ENCODE measurements at places on chromosomes 2 and 18.

- no peak for DNase-seq
Measured at GRCh38 chr18:72742002-72742401, 125.8 kb downstream of the NETO1 start.

GRCh38 chr2:16828828-16829160 lies 163.2 kb upstream of the CYRIA start:
- DNase-seq, result no peak

- DNase-seq, result no peak
Measured at GRCh38 chr2:14420851-14421250, 211.7 kb upstream of the LRATD1 start.

- DNase-seq, result no peak
Measured at GRCh38 chr2:159380685-159381239, 94.3 kb upstream of the WDSUB1 start.

- DNase-seq, result no peak
Measured at GRCh38 chr2:217356142-217356541, 496.3 kb upstream of the TNP1 start.

DNA sequence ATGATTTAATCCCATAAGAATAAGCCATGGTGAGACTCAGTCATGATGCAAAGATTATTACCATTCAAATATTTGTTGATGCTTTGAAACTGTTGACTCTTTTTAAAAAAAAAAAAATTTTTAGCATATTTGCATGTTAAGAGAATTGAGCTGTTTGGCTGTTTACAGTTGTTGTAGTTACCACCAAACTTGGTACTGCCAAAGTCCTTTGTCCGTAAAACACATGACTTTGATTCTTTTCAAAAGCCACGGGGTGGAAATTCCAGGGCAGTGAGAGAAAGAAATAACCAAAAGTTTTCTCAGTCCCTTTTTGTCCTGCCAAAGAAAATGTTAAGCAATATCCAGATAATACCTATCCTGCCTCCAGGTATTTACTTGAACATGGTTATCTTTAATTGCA lies 474.8 kb downstream of the METTL4 start:
- DNase-seq, result no peak

DNA sequence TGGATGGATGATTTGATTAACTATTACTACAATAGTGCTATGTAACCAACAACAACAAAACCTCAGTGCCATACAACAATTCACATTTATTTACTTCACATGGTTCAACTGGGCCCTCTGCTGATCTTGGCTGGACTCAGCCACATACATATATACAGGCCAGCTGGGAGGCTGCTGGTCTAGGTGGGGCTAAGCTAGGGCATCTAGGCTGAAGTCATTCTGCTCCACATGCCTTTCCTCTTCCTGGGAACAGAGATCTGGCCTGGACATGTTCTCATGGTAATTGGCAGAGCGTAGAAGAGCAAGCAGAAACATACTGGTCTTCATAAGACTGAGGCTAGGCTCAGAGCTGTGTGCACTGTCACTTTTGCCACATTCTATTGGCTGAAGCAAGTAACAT lies 102.8 kb upstream of the RNF152 start:
- no peak for DNase-seq

GRCh38 chr2:21763501-21763900 lies 639.7 kb downstream of the TDRD15 start:
- DNase-seq, result no peak

DNA sequence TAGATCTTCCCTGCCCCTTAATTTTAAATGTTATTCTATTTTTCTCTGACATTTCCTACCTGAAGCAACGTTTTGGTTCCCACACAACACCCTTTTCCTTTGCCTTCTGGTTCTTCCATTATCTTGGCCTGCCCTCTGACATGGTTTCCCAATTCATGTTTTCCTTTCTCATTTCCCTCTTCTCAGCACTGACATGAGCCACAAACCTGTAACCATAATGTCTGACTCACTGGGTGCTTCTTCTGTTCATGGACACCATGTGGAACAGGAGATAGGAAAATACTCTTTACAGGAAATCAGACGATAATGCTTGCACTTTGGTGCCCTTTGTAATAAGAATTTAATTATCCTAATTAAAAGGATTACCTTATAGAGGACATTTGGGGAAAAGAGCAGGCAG lies 142.0 kb downstream of the ZEB2 start:
- DNase-seq, result no peak

DNA sequence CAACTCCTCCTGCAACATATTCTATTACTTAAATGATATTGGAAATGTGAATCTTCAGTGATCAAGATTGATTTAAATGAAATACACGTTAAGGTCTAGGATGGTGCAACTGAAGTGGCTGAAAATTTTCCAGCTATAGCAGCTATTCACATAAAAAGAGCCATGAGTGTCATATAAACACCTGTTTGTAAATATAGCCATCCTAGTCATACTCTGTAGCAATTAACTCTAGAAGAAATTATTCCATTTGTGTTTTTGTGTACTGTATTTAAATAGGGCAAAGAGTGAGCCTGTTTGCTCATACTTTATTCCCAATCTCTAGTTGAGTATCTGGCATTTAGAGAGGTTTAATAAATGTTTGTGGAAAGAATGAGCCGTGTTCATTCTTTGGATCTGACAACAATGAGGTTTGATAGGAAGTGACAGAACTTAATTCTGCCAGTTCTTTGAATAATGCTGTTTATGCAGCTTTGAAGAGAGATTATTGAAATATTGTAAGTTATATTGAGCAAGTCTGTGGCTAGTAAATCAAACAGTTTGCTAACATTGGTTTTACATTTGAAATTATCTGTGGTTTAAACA lies 49.7 kb downstream of the BABAM2 start:
- DNase-seq, result no peak

- DNase-seq, result no peak
Measured at GRCh38 chr2:110650346-110650745, 27.5 kb downstream of the BUB1 start.

GRCh38 chr2:108377815-108378630 lies at the start of gene SULT1C4:
Gene SULT1C4, plus strand, starts transcription at chr2:108377954. Its CDS starts 384 bp downstream, at chr2:108378338.
- no peak for DNase-seq

DNA sequence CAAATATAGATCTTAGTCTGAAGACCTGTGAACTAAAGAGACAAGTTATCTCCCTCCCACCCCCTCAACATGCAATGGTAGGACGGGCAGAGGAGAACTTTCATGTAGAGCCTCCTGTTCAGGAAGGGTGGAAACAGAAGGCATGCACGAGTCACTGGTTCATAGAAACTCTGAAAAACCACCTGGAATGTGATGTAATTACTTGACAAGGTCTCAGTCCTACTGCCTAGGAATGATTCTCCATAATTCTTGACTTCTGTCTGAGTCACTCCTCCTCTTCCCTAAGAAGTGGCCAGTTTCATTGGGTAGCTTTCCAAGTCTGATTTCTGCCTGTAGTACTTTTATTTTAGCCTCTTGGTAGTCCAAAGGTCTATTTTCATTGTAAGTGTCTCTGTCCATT lies 277.3 kb downstream of the PTPRM start:
- no peak for DNase-seq

- no peak for DNase-seq
Measured at GRCh38 chr2:53949457-53949856, 21.3 kb downstream of the PSME4 start.

DNA sequence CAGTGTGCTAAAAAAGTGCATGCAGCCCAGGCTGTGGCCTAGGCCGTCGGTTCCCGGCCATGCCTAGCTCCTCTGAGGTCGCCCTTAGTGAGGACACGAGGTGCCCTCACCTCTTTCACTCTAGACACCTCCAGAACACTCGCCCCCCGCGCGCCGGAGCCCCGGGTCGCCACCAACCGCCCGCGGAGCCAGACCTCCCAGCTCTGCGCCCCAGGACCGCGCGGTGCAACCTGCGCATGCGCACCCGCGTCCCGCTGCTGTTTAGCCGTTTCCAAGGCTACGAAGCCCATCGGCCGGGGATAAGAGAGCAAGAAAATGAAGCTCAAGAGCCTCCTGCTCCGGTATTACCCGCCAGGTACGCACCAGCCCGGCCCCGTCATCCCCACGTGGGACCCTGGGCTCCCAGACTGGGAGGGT lies at the start of gene DAW1:
Gene DAW1, plus strand, starts transcription at position 257 of the 417 bp plus-strand sequence. Its CDS starts 59 bp downstream, at position 316.
- DNase-seq, result no peak

- peak; percentile 30 for DNase-seq
Measured at GRCh38 chr2:192407692-192408091, 213.0 kb upstream of the TMEFF2 start.

DNA sequence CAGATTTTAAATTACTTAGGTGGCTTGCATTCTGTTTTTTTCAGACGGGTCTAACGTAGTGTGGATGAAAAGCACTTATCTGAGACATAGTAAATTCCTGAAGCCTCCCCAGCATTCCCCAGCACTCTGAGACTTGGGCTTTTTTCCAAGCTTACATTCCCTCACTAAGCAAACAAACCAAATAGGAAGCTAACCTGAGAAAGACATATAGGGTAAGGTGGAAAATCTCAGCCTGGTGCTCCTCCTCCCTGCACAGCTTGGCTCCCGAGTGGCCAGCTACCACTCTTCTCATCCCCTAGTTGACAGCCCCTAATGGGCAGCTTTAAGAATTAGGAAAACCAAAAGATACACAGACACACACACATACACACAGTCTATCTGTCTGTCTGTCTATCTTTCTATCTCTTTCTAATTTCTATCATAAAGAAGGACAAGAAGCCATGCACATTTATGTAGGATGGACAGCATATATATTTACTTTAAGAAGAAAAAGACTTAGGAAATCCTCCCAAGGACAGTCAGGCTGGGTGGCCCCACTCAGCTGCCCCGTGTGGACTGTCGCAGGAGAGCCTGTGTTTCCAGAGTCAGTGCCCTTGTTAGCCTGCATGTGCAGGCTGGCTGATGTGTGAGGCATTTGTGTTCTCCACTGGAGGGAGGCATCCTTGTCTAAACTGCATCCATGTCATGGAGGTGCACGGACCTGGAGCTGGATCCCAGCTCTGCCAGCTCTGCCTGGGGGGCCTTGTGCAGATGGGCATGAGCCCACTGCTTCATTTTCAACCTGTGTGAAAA lies 8.2 kb downstream of the CNNM3 start:
- DNase-seq, result no peak

GRCh38 chr2:157627594-157628476 lies 829 bp downstream of the ACVR1C start:
- DNase-seq, result no peak

- peak; percentile 60 for DNase-seq
Measured at GRCh38 chr2:68925295-68925896, 27.3 kb downstream of the GKN2 start.

GRCh38 chr2:143698352-143698751 lies 569.1 kb downstream of the ARHGAP15 start:
- no peak for DNase-seq

- no peak for DNase-seq
Measured at GRCh38 chr2:60507211-60507965, 46.1 kb downstream of the BCL11A start.

DNA sequence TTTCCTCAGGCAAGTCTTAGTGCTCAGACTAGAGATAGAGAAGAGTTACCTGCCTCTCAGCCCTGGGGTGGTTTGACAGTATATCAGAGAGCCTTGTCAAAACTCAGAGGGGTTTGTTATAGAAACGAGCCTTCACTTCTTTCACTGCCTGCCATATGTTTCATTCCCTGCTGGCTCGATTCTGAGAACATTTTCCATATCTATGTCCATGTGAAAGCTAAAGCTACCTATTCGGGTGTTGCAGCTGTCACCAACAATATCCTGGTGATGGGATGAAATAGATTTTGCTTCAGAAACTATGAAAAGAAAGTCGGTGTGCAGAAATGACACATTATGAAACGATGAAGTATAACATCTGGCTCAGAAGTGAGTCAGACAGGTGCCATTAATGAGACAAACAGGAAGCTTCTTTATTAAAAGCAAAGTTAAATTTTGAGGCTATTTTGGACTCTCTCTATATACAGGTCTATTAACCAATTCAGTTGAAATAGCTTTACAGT lies 56.1 kb upstream of the TANK start:
- DNase-seq, result no peak

DNA sequence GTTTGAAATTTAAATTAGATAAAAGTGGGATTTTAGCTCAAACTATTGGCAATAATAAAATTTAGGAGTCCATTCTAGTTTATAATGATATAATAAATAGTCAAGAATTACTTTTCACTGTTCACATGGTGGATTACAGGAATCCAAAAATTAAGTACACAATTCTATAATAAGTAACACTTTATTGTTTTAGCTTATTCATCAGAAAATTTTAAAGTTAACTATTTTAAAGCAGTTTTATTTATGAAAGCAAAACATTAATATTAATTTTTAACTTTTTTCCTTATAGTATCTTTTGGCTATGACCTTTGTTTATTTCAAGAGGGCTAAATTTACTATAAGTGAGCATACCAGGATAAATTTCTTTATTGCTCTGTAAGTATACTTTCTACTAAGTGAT lies 11.4 kb downstream of the SPDYA start:
- DNase-seq, result no peak

DNA sequence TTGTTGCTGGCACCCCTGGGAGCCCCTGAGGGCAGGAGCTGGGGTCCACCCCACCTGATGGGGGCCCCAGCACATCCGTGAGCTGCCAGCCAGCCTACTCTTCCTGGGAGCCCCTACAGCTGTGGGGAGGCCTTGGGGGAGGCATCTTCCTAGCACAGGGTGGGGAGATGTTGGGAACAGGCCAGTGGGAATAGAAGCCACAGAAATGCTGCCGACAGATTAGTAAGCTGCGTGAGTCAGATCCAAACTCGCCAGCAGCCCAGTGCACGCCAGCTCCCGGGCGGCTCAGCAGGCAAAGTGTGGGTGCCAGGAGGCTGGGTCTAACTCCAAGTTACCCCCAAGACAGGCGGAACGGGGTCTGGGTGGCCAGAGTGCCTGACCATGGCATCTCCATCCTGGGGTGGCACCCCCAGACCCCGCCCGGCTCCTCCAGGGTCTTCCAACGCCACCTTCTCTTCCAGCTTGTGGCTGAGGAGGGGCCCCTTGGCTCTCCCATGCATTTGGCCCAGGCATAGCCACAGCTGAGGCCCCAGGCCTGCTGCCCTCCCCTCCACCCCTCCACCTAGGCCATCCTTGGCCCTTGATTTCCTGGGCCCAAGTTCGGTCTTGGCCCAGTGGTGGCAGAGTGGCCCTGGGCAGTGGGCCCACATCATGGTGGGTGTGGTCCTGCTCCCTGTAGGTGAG lies 15.3 kb downstream of the CROCC2 start:
- DNase-seq, result no peak

DNA sequence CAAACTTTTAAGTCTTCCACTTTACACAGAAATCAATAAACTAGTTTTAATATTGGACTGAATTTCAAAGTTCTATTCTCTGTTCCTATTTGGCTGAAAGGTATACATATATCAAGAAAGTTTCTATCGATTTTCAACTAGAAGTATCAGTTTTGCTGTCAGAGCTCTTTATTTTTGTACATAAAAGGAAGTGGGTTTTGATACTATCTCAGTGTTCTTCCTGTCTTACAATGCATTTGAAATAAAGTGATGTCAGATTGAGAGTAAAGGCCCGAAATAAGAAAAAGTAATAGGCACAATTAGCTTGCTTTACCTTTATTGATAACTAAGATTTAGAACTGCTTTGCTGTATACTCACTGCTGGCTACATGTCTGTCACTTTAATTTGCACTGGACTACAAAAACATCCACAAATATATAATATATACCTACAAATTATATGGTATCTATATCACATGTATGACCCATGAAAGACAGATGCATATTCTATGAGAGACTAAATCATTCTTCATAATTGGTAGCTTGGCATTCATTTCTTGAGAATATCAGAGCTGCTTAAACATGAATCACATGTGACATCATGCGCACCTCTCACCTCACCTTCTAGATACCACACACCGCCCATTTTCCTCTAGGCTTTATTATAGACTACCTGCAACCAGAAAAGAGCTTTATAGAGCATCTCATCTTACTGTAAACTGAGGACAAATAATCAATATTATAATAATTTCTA lies 83.6 kb downstream of the ASXL2 start:
- DNase-seq, result no peak

GRCh38 chr2:20755132-20755800 lies 67.6 kb downstream of the LDAH start:
- no peak for DNase-seq

- DNase-seq, result no peak
Measured at GRCh38 chr2:2707206-2707991, 376.3 kb upstream of the MYT1L start.
